Stimulated activated CD4-positive, alpha-beta T cell treated with anti-CD3 and anti-CD28 coated beads, Interleukin-12 subunit alpha, Interleukin-12 subunit beta, amount 100 ng/mL, for 4 hours (primary cell): ENCODE measurements at places on chromosomes 3 and 15.

- no peak for DNase-seq
Observed at GRCh38 chr3:106168962-106169750, 300.3 kb upstream of the CBLB start.

GRCh38 chr3:55750525-55750924 is 263.4 kb upstream of the WNT5A start:
- DNase-seq, result no peak

DNA sequence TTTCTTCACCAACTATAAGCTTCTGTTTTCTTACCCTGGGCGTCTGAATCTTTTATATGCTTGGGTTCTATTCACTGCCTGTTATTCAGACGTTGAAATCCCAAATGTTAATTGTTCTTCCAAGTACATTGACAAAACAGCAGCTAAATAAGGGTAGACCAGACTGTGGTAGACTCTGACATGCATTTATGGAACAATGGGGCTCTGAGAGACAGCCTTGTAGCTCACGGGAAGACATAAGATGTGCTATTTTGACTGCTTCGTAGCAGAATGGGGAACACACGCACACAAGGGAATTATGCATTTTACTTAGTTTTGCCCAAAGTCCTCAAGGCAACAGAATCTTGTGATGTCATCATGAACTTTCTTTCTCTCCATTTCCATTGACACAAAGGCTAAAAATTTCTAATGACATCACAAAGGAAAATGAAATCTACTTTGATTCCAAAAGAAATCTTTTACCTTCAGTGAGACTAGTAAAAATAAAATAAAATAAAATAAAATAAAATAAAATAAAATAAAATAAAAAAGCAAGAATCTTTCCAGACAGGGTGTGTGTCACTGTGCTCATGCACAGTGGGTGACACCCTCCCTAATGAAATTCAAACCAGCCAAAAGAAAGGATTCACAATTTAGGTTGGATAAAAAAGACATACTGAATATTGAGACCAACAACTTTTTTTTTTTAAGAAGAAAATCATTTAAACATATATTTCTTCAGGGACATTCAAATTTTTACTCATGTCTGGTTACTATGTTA is 346.6 kb downstream of the ZBTB20 start:
- DNase-seq, result no peak

DNA sequence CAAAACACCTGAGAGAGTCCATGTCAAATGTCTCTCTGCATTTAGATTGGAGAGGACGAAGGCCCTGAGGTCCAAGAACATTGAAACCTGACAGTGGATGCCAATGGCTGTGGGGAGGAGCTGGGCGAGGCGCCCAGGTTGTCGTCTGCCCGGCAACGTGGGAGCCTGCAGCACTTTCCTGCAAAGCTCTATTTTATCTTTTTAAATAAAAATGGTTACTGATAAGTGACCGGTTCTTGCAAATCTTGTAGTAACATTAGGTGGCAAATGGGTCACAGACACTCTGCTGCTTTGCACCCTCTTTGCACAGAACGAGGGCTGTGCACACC is 19.5 kb upstream of the FANCD2 start:
- DNase-seq, result no peak

DNA sequence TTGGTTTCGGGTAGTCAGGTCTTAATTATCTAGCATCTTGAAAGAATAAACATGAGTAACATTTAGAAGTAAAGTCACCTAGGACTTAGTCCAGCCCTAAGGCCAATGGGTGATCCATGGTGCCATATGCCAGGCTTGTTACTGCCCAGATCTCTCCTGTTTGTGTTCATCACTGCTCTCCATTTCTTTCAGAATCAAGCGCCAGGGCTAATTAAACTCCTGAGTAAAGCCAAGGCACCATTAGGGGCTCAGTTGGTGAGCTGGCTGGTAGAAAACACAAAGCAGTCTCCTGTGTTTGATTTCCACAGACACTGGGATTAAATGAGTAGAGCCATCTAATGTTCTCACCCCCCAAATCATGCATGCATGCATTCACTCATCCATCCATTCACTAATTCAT is 11.3 kb downstream of the CYP19A1 start:
- no peak for DNase-seq

DNA sequence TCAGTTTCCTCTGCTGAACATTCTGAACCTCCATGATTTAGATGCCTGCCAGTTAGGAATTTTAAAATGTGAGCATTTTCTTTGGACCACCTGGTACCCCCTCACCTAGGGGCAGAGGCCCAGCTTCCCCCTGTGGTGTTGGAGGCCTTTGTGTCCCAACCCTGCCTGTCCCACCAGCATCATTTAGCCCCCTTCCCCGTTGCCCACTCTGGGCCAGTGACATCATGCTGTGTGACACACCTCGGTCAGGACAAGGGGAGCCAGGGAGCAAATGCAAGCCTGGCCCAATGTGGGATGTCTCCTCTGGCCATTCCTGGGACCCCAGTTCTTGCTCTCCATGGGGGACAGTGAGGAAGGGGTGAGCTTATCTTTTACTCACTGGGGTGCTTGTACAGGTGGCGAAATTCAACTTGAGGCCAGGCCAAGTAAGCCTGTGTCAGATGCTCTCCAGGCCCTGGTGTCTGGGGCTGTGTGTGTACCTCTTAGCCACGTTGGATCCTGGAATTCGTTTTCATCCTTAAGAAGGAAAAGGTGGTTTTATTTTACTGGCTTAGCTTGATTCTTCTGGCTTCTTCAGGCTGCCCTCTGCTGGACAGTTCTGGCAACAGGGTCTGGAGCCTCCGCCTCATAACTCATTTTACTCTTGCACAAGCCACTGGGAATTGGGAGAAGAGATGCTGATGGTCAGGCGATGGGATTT is 49.7 kb upstream of the MYZAP start:
- peak; percentile 18 for DNase-seq

DNA sequence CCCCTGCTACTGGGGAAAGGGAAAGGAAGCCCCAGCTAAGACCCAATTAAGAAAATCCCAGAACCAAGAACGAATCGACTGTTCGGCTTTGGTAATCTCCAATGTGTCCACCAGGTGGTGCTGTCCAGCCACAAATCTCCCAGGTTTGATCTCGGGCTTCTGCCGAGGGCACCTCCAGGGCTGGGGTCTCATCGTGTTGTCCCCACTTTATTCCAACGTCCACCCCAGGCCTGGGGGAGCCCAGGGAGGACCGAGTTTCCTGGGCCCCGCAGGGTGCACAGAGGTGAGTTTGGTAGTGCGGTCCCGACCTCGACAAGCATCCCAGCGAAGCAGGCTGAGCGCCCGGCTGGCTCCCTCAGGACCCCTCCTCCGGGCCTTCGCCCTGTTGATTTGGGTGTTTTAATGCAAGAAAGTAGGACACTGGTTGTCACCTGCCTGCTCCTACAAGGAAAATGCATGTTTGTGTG is 185.1 kb downstream of the GOLGA6L6 start:
- peak; percentile 84 for DNase-seq

GRCh38 chr3:107117922-107118536 is 259.2 kb upstream of the CCDC54 start:
- DNase-seq, result no peak

- no peak for DNase-seq
Observed at GRCh38 chr3:152960684-152961083, 125.8 kb downstream of the P2RY1 start.

- no peak for DNase-seq
Observed at GRCh38 chr15:89805241-89806209, 9.1 kb downstream of the ANPEP start.

DNA sequence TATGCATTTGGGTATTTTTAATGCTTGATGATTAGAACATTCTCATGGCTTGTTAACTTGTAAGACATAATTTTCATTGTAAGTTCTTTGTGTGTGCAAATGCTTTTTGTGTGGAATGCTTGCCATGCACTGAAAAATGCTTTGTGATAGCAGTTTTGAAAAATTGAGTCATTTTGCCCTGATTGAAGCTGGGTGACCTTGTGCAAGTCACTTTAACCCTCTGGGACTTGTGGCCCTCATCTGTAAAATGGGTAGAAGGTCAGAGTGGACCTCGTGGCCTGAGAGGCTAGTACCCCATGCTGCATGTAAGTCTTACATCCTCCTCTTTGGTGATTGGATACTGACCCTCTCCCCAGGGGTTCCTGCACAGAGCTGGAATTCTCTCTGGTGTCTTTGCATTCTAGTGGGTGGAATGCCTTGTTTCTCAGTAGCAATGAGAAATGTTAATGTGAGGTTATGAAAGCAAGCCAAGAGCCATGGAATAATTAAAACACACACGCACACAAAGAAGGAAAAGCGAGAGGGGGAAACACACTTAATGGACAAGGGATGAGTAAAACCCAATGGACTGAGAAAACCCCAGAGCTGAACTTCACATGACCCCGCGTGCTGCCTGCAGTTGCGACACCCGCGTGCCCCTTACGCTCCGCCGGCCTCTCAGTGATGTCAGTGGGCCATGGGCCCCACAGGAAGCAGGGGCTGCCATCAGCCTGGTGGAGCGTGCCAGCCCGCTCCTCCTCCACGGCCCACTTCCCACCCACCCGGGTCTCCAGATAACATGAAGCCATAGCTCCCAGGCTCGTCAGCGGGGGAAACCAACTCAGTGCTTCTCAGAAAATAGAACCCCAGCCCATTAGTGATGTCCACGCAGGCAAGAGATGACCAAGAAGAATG is 44.0 kb downstream of the SMAD3 start:
- no peak for DNase-seq

DNA sequence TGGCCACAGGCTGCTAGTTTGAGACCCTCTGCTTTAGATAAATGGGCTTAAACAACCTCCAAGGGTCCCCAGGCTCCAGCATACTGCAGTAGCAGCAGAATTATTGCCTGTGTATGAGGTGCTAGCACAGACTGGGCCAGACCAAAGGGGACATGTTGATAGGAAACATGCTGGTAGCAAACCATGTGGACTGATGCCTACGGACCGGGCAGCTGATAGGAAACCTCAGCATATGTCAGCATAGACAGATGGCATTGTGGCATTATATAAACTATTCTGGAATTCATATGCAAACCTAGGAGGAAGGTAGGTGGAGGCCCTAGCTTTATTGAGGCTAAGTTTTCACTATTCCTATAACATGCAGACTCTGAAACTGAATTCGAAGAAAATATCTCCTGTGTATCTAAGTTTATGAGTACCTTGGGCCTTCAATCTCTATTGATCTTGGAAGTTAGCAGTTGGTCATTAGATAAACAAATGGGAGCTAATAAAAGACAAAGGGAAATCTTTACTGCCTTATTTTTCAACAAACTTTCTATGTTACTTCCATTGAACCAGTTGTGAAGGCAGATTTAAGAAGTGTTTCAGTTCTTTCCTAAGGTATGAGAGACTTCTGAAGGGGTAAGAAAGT is 1.7 kb upstream of the HGD start:
- DNase-seq, result no peak

DNA sequence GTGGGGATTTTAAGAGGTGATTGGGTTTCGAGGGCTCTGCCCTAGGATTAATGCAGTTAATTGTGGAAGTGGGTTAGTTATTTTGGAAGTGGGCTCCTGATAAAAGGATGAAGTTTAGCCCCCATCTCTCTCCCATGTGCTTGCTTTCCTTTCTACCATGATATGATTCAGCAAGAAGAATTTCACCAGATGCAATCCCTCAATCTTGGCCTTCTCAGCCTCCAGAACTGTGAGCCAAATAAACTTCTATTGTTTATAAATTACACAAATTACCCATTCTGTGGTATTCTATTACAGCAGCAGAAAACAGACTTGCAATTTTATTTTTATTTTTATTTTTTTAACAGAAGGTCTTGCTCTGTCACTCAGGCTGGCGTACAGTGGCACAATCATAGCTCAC is 27.3 kb upstream of the UBE2E1 start:
- no peak for DNase-seq

- DNase-seq, result no peak
Observed at GRCh38 chr15:68617001-68617400, 38.2 kb downstream of the CORO2B start.

DNA sequence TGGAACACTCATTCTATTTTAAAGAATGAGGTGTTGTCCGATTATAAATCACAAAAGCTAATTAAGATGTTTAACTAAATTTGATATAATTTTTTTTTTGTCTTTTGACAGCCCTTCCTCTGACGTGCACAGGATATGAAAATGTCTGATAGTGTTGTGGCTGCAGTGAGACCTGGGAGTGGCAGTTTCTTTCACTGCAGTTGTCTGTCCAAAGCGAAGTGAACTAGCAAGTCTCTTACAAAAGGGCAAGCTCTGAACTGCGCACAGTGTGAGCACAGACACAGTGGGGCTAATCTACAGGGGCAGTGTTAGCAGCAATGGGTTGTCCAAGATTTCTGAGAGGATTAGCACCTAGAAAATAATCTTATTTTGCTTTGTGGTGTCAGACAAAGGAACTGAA is 29.1 kb upstream of the MYRIP start:
- DNase-seq, result no peak

DNA sequence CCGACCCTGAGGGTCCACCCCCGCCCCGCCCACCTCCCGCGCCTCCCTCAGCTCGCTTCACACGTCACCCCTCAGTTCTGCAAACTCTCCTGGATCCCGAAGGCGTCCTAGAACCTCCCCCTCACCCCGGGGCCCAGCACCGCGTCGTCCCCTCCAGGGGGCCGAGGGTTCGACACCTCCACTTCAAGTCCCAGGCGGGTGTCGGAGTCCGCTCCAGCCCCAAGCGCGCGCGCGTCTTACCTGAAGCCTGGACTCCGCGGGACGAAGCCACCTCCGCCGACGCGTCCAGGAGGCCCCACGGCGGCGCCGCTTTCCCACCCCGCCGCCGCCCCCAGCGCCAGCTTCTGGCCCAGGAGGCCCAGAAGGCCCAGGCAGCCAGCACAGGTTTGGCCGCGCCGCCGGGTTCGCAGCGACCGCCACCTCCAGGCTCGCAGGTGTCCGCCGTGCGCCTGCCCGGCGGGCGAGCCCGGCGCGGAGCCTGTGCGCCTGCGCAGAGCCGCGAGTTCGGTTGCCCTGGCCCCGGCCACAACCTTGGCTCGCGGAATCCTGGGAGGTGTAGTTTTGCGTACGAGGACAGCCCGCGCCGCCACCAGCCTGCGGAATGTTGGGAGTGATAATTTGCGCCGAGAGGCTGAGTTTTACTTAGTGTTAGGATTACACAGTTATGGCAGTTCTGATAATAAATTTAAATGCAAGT is at the start of gene POMGNT2:
Gene POMGNT2 (minus strand): TSS at position 484 of the 697 bp plus-strand sequence. CDS start 24,648 bp downstream, outside the sequence.
- DNase-seq, result peak; percentile 88

DNA sequence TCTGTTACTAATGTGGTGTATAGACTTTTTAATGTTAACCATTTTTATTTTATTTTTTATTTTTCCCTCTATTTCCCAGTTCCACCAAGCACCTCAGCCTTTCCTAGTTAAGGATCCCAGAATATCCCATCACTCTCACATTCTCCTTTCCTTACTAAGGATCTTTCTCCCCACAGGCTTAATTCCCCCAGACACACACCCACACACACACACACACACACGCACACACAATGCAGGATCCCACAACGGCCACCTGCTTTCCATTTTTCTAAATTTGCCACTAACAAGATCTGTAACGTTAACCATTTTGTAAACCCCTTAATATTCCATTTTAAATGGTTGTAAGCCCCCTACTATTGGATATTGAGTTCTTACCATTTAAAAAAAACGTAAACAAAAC is 404.1 kb downstream of the ZIC1 start:
- no peak for DNase-seq

- no peak for DNase-seq
Observed at GRCh38 chr15:30023798-30024295, 58.9 kb upstream of the GOLGA8J start.

GRCh38 chr15:101641894-101642293 is 10.3 kb downstream of the TM2D3 start:
- DNase-seq, result no peak
